HTR-8/SVneo (cell line): ENCODE measurements at places on chromosomes 16 and 17.
A peak's percentile ranks its signal among the peaks of the same experiment; 100 is the strongest.

DNA sequence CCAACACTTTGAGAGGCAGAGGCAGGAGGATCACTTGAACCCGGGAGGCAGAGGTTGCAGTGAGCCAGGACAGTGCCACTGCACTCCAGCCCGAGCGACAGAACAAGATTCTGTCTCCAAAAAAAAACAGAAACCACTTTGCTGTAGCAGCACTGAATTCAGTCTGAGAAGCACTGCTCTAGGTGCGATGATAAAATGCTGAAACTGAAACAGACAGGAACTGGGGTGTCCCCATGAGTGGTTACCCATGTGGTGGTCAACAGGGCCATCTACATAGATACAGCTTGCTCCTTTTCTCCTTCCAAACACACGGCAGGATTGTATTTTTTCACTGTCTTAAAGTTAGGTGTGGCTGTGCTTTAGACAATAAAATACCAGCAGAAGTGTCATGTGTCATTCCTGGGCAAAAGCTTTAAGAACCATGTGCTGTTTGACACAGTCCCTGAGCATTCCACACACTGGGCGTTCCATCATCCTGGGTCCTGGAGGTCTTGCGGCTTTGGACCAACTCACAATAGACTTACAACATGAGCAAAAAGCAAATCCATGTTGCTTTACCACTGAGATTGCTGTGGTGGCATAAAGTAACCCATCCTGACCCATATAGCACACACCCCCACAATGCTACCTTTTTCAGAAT is 11.5 kb downstream of the GAS7 start:
- no peak for DNase-seq

GRCh38 chr17:78725448-78726021 is 56.5 kb downstream of the CYTH1 start:
- DNase-seq = no peak

DNA sequence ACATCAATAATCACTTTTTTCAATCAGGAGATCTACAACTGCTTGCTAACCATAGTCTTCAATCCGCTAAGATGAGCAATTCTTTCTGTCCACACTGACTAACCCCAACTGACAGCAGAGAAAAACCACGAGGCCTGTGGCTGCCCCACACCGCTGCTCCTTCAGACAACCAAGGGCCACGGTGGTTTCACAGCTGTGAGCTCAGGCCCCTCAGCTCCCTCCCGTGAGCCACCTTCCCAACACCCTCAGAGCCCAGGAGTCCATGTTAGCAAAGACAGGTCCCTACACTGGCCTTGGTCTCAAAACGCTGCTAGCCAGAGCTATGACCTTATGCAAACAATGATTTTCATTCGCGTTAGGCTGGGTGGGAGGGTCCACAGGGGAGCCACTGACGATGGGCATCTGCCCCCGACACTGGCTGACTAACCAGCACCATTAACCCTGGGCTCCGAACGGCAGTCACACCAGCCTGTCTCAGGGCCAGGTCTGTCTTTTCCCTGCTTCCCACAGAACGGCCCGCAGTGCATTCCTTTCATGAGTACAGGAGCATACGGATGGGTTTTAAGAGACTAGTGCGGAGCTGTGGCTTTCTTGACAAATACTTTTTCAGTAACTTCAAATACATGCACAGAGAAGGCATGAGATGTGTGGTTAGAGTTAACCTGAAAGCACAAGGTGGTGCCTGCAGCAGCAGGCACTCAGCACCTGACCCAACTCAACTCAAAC is 67.3 kb downstream of the ANKRD11 start:
- DNase-seq = no peak

- DNase-seq = no peak
These were observed 69.0 kb downstream of the GTF3C1 start for GRCh38 chr16:27480761-27481160.

DNA sequence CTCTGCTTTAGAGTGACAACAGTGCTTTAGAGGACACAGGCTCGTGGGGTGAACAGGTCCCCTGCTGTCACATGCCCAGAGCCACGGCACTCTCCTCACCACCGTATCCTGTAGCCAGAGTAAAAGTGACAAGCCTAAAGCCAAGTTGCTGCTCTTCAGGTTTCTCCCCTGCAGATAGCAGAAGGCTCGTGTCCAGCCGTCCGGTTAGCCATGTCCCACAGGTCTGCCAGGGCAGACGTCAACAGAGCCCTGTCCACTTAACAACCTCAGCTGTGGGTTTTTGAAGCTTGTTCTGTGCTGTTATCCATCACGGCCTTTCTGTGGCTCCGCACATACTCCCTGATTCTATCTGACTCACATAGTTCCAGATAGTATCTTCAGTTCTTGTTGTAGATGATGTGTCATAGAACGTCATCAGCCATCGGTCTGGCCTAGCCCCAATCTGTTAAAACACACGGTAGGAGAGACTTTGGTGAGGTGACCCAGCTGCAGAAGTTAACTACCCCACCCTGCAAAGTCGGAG is 100.7 kb downstream of the SOCS1 start:
- DNase-seq = peak; percentile 33

DNA sequence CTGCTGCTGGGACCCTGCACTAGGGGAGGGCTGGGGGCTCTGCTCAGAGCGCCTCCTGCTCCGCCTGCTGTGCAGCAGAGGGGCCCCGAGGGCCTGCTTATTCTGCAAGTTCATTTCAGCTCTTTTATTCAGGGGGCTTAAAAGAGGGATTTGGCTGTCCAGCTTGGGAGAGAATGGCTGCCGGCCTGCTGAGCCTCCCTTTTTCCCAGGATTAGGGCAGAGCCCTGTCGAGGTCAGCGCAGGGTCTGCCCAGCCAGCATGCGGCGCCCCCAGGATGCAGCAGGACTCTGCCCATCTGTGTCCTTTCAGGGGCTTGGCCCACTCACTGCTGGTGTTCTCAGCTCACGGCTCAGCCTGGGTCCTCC is 1.1 kb downstream of the SMIM5 start:
- no peak for DNase-seq

DNA sequence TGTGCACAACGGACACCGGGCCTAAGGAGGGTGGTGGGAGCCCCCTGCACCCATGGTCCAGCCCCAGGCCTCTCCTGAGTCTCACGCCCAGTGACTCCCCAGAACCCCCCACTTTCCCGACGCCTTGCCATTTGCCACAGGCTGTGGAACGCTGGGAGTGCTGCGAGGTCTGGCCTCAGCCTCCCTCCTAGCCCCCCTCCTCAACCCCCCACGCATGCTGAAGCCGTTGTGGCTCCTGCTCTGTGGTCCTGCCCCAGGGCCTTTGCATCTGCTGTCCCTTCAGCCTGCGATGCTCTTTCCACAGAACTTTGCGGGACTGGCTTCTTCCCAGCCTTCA is 226.0 kb upstream of the GSE1 start:
- no peak for DNase-seq

- no peak for DNase-seq
These were observed 73.5 kb downstream of the CYLD start for GRCh38 chr16:50815382-50815781.

- DNase-seq = no peak
These were observed at the start of gene DLX4 for GRCh38 chr17:49969134-49969759. Gene DLX4, plus strand, starts transcription at chr17:49969190. Its CDS starts 279 bp downstream, at chr17:49969469.

DNA sequence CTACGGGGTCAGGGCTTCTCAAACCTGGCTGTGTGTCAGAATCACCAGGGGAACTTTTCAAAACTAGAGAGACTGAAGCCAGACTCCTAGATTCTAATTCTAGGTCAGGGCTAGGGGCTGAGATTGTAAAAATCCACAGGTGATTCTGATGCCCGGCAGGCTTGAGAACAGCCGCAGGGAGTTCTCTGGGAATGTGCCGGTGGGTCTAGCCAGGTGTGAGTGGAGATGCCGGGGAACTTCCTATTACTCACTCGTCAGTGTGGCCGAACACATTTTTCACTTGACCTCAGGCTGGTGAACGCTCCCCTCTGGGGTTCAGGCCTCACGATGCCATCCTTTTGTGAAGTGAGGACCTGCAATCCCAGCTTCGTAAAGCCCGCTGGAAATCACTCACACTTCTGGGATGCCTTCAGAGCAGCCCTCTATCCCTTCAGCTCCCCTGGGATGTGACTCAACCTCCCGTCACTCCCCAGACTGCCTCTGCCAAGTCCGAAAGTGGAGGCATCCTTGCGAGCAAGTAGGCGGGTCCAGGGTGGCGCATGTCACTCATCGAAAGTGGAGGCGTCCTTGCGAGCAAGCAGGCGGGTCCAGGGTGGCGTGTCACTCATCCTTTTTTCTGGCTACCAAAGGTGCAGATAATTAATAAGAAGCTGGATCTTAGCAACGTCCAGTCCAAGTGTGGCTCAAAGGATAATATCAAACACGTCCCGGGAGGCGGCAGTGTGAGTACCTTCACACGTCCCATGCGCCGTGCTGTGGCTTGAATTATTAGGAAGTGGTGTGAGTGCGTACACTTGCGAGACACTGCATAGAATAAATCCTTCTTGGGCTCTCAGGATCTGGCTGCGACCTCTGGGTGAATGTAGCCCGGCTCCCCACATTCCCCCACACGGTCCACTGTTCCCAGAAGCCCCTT is 10.9 kb downstream of the STH start:
- DNase-seq = peak; percentile 92

DNA sequence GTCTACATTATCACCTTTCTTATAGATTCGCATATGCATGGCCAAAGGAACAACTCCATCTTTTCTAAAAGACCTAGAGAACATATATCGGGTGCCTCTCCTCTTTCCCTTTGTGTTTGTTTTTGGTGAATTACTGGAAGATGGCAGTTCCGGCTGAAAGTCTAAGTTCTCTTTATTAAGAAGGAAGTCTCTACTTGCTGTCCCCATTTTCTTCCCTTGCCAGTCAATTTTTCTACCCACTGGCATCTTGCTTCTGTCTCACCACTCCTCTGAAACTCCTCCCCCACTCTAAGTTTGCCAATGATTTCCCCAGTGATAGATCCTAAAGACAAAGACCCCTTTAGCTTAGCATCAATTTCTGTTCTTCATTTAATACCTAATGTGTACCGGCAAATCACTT is 93.9 kb upstream of the CORO6 start:
- DNase-seq = no peak

DNA sequence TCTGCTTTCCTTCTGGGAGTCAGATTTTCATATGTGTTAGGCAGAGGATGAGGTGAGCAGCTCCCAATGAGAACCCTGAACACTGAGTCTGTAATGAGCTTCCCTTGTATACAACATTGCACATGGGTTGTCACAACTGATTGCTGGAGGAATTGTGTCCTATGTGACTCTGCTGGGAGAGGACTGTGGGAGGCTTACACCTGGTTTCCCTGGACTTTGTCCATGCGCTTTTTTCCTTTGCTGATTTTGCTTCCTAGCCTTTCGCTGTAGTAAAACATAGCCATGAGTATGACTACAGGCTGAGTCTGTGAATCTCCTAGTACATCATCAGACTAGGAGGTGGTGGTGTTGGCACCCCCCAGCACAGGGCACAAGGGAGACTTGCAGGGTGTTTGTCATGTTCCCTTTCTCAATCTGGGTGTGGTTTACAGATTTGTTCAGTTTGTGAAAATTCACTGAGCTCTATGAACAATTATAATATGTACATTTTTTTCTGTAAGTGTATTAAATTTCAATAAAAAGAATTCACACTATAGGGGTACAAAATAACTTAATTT is 1.7 kb upstream of the PLK1 start:
- no peak for DNase-seq

- no peak for DNase-seq
These were observed 41.8 kb downstream of the NOL11 start for GRCh38 chr17:67759355-67760171.

- no peak for DNase-seq
These were observed 25.5 kb downstream of the RAB11FIP3 start for GRCh38 chr16:450785-451512.

DNA sequence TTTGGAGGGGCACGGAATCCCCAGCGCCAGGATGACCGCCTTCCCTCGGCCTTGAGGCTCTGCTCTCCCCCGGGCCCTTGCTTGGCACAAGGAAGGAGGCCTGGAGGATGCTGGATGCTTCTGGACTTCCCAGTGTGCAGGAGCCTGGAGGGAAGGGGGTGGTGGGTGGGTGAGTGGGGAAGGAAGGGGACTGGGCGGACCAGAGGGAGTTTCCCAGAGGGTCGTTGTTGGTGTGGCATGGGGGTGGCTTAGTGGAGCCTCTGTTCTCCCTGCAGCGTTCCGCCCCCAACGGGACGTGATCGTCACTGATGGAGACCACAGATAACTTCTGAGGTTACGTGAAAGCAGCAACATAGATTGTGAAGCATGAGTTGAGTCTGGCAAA is 140.0 kb downstream of the IRF8 start:
- DNase-seq = no peak

DNA sequence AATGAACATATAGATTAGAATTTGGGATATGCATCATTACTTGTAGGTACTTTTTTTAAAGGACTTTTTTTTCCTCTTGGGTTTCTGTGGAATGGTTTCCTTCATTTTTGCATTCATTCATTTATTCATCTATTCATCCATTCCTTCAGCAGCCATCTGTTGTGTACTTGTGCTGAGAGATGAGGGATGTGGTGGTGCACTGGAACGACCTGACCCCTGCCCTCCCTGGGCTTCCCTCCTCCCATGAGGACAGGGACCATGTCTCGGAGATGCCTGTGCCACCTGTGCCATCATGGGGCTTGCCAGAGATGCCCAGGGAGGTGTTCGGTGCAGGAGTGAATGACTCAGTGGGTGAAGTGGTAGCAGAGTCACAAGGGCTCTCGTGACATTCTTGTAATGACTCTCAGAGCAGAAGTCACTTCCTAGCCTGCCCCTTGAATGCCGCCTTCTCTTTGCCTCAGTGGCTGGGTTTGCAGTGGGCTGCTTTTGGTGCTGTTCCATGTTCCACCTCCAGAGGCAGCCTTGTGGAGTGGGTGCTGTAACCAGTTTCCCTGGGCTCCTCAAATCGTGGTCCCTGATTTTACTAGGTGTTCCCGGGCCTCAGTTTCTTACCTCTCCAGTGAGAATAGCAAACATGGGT is 43.9 kb downstream of the CLEC16A start:
- DNase-seq = no peak

GRCh38 chr16:20291208-20292206 is 35.8 kb downstream of the GP2 start:
- no peak for DNase-seq

GRCh38 chr16:1408171-1408837 is 6.2 kb downstream of the UNKL start:
- peak; percentile 90 for DNase-seq

GRCh38 chr17:63436523-63437110 is 9.5 kb downstream of the CYB561 start:
- no peak for DNase-seq

DNA sequence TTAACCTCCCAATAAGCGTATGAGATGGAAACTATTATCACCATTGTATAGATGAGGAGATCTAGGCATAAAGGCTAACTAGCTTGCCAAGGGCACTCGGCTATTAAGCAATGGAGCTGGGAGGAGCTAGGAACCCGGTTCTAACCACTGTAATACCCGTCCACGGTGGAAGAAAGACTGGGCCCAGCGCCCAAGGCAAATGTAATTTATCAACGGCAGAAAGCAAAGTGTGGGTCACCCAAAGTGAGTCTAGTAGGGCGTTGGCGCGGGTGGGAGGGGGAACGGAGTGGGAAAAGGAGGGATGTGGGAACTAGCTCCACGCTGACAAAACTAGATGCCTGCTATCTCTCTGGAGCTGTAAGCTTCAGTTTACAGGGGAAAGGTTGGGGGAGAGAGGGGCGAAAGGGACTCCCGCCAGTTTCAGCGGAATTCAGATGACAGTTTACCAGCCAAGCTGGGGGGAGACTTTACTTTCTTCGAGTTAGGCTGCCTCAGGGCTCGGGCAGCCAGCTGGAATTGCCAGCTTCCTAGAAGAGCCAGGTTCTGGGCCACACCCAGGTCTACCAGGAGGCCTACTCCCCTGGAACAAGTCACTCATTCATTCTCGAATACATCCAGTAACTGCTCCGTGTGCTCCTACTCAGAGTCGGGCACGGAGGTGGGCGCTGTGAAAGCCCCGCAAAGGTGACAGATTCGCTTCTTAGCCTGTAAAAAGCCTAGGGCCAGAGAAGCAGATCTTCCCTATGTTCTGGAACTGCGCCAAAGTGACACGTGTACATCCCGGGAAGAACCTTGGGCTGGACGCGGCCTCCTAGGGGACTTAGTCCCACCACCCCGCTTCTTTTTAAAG is 837 bp downstream of the LRRC59 start:
- DNase-seq = peak; percentile 32
